Kidney epithelial cell (primary cell): ENCODE measurements at places on chromosomes 5 and 9.

DNA sequence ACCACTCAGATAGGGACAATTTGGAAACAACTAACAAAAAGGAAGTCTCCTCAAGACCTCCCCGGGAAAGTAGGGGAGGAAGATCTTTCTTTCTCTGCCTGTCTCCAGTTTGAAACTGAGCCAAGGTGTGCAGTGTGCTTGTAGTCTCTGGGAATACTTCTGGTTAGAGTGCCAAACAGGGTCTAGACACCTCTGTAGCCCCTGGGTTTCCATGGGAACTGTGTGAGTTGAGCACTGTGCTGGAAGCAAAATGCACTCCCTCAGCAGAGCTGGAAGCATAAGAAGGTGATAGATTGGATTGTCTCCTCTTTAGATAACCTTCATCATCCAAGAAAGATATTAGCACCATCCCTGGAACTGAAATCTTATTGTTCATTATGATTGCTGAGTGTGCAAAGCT is 129.2 kb upstream of the TNPO1 start:
- no peak for DNase-seq

GRCh38 chr5:76736679-76737556 is 21.0 kb downstream of the F2R start:
- DNase-seq: no peak

- peak; percentile 16 for DNase-seq
Measured at GRCh38 chr9:73565833-73566465, 414.3 kb downstream of the ANXA1 start.

GRCh38 chr5:141486091-141486490 is 1.3 kb downstream of the PCDHGC4 start:
- DNase-seq: no peak

DNA sequence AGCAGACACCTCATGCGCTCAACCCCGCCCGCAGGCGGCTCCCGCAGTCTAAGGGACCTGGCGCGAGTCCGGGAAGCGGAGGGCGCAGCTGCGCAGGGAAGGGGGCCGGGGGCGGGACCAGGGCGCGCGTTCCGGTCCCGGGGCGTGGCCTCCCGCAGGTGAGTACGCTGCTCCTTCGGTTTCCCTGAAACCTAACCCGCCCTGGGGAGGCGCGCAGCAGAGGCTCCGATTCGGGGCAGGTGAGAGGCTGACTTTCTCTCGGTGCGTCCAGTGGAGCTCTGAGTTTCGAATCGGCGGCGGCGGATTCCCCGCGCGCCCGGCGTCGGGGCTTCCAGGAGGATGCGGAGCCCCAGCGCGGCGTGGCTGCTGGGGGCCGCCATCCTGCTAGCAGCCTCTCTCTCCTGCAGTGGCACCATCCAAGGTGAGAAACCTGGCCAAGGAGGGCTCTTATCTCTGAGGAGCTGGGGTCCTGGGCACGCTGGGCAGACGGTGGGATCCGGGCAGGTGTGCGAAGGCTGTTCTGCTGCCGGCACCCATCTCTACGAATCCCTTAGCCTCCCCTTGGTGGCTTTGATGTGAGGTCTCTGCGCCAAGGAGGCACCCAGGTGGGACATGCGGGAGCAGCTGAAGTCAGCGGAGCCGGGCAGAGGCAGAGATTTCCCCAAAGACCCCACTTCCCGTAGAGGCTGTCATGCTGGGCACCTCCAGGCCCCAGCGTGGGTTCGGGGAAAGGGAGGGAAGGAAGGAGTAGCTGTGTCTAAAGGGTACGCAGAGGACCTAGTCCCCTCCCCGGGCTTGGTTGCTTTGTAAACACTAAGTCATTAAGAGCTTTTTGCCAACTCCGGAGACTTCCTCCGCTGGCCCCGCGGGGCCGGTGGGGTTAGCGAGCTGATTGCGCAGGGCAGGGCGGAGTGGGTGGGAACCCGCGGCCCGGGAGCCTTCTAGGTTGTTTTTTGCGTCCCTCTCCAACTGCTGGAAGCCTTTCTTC is at the start of gene F2RL1:
TSS of gene F2RL1 (plus strand) at position 187 of the 988 bp plus-strand sequence. CDS start at position 340, 153 bp downstream.
- peak; percentile 77 for DNase-seq

GRCh38 chr5:98333921-98334320 is 439.5 kb upstream of the RGMB start:
- no peak for DNase-seq
